Brain (organoid and tissue), 16 donors: ENCODE measurements at places on chromosomes 5 and 9.

DNA sequence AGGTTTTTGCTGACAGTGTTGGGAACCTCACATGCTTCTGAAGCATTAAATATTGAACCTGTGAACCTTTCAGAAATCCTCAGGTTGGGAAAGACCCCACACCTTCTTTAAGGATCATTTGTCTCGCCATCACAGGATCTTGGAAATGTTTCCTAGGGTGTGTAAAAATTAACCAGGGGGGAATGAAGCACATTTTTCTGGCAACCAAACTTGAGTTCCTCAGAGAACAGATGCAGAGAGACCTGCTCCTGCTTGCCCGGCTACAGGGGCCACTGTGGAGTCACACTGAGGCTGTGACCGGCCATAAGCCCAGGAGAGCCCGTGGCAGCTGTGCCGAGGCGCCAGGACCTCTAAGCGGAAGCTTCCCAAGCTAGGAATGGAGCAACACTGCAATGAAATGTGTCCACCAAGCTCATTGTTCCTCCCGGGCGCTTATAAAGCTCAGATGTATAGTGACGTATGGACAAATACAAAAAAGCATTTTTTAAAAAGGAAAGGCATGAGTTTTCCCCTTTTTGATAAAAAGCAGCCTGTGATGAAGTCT lies 7.7 kb downstream of the CXCL14 start:
- no peak for DNase-seq

GRCh38 chr9:89536145-89536574 lies 38.2 kb upstream of the SEMA4D start:
- DNase-seq: no peak

GRCh38 chr9:78032730-78033457 lies 1.3 kb upstream of the GNAQ start:
- no peak for DNase-seq

DNA sequence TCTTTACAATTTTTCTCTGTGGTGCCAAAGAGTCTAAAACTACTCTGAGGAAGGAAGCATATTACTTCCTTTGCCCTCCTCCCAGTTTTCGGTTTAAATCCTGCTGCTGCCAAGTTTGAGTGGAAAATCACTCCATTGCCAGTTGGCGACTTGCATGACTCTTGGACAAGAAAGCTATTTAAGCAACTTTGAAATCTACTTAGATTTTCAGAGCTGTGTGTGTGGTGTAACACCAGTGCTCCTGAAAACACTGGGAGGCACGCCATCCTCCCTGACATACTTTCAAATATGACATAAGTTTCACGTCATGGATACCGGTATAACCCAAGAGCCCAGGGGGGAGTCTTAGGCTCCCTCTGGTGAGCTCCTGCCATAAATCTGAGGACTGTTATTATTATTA lies 83.5 kb upstream of the RIOK2 start:
- no peak for DNase-seq

DNA sequence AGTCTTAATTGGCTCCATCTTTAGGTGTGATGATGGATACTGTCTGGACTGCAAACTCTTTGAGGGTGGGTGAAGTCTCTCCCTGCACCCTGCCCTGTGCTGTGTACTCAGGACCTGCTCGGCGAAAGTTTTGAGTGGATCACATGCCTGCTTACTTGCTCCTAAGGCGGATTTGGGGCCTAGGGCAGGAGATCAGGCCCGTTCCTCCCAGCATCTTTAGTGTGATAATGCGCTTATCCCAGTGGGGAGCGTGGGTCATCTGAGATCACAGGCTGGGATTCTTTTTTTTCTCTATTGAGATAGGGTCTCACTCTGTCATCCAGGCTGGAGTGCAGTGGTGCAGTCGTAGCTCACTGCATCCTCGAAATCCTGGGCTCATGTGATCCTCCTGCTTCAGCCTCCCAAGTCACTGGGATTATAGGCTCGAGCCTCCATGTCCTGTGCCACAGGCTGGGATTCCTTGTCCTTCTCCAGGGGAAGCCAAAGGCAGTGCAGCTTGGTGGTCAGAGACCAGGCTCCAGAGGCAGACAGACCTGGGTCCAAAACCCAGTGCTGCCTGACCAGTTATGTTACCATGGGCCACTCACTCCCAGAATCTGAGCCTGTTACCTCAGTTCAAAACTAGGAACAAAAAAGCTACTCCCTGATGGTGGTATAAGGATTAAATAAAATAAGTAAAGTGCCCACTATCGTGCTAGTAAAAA lies 59.7 kb downstream of the ZNF618 start:
- DNase-seq: no peak

DNA sequence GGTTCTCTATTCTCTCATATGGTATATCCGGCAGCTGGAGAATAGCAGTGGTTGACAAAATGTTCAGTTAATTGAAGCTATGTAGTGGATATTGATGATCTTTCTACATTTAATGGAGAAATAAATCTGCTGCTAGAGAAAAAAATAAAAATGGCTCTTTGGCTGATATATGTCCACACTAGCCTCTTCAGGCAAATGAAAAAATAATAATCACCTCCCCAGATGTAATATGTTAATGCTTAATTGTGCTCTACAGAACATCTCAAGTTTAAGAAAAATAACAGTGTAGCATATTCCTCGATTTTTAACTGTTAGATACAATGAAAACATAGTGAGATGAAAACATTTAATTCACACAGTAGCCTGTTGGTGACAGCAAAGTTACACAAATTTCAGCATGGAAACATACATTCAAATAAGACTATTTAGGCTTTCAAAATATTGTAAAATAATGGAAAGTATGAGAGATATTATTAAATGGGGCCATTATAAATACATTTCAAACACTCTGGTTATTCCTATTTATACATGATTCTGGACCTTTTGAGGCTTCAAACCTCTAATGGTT lies 543.0 kb downstream of the MAT2B start:
- peak; percentile 69 for DNase-seq

GRCh38 chr9:72362118-72362531 lies 2.9 kb downstream of the ZFAND5 start:
- no peak for DNase-seq
